ENCODE measurements at places on chromosomes 11 and 22. TPM values are rescaled to one million over a fixed set of nuclear protein-coding genes. Genes with fewer than 3 reads are reported as not detected.
A peak's percentile ranks its signal among the peaks of the same experiment; 100 is the strongest.

DNA sequence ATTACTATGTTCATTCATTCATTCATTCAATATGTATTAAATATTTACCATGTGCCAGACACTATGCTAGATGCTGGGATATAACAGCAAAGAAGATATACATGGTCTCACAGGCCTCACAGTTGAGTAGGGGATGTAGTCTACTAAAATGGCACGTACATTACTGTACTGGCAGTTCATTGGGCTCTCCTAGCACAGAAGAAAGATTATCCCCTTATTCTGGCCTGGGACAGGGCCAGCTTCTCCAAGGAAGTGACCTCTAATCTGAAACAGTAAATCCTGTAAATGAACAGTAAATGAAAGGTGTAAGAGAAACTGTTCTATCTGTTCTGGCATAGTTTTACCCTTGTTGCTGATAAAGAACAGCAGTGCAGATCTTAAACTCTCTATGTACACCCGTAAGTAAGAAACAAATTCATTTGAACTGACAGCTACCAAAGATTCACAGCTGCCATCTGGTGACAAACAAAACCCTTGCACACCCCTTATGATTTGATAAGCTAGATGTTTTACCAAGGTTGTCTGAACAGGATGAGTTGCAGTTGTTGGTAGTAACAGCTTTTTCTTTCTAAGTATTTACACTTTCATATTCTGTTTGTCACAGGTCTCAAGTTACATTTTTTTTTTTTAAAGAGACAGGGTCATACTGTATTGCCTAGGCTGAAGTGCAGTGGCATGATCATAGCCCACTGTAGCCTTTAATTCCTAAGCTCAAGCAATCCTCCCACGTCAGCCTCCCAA, 263.1 kb downstream of the TMEM135 start:
- DNase-seq, result no peak

DNA sequence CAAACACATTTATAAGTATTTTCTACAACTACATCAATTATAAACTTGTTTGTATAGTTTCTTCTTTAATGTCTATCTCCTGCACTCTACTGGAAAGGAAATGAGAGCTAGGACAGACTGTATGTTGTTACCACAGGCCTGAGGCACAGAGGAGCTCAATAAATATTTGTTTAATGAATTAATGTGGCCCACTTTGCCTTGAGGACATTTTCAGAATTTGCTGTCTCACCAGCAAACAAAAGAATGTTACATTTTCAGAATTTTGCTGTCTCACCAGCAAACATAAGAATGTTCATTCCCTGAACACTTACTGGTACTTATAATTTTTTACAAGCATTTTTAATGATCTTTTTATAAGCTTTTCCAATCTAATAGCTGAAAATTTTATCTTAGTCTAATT, 41.9 kb upstream of the WNT7B start:
- DNase-seq, result no peak

GRCh38 chr22:45051419-45051818, 41.6 kb upstream of the PHF21B start:
- no peak for DNase-seq

DNA sequence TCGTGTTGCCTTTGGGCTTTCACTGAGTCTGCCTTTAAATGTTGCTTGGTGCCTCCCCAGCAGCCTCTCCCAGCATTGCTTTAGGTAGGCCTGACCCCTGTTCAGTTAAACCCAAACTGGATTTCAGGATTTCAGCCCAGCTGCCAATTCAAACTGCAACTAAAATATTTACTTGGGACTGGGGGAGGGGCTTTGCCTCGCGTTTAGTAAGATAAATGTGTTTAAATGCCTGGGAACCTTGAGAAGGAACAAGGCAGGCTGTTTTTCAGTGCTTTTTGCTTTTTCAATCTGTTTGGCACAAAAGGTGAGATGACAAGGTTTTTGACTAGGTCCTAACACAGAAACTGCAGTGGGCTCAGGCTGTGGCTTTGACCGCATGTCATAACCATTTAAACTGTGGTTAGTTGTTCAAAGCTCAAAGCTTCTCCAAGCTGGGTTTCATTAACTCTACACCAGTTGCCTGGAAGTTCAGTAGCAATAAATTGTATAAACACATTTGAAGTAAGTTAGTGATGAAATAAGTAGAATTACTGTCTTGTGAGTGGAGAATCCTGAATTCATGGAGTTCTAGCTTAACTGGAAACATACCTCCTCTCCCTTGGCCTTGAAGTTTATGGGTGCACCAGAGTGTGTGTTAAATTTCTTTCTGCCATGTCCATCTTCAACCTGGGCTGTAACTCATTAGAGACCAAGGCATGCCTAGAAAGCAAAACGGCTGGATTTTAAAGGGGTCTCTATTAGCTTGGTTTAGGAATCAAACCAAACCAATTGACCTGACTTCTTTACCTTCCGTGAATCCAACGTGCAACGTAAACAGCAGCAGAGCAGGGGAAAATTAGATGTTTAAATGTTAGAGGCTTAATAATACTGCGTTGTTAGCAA, 3.6 kb downstream of the PKNOX2 start:
- no peak for DNase-seq

The GTF2H1 gene
- 16.9 TPM for total RNA-seq

The MAJIN gene
- total RNA-seq, result not detected

- no peak for DNase-seq
Observed at GRCh38 chr22:38860283-38861169, 11.5 kb downstream of the CBX6 start.

The ME3 gene
- 6.5 TPM for total RNA-seq

- peak; percentile 20 for DNase-seq
Observed at GRCh38 chr11:78290293-78291176, 101.8 kb downstream of the USP35 start.

The RFPL2 gene
- total RNA-seq, result not detected

GRCh38 chr11:115674176-115674936, 170.1 kb upstream of the CADM1 start:
- DNase-seq, result no peak

DNA sequence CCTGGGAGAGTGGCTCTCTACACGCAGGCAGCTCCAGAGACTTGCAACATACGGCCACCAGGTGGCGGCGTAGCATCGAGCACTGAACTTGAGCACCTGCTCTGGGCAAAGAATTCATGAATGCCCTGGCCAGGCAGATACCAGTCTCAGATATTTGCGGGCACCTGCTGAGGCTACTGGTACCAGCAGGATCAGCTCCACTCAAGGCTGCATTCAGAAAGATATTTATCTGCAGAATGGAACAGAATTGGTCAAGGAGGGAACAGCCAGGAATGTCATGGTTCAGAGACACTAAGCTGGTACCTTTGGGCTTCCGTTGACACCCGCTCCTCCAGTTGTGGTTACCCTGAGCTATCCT, 10.8 kb upstream of the CCDC86 start:
- DNase-seq, result peak; percentile 91

DNA sequence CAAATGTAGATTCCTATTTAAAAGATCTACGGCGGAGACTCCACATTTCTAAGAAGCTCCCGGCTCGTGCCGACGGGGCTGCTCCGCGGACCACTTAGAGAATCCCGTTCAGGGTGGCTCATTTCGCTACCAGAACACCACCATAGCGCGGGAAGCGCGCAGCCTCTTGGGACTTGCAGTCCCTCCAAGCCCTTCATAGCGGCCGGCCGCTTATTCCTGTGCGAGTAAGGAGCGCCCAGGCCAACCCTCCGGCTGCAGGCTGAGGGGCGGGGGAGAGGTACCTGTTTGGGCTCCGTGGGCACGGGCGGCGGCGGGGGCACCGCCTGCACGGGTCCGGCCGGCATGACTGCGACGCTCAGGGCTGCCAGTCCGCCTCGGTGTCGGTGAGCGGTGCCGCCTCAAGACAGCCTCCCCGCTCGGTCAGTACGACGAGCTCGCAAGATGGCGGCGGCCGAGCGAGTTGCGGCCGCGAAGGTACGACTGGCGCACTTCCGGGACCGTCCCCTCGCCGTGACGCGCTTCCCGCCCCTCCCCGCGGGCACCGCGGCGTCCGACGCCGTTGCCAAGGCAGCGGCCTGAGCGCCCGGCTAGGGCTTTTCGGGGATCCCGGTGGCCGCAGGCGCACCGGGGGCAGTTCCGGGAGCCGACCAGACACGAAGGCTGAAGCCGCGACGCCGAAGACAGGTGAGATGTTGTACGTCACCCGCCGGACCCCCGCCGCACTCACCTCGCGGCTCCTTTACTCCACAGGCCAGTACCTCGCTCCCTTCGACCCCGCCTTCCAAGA, at the start of the genes CCDC157 and SF3A1:
Gene CCDC157 (plus strand): TSS at position 559 of the 787 bp plus-strand sequence. CDS start 8,994 bp downstream, outside the sequence.
Gene SF3A1 (minus strand): TSS at position 446 of the 787 bp plus-strand sequence. CDS start 102 bp downstream, at position 344.
- DNase-seq, result peak; percentile 88

The SCN4B gene
- total RNA-seq, result 1.1 TPM

The KIF18A gene
- total RNA-seq, result 0.46 TPM

The OR5J2 gene
- not detected for total RNA-seq

The HTR3A gene
- 0.23 TPM for total RNA-seq

The GLB1L2 gene
- total RNA-seq, result 5.9 TPM

GRCh38 chr11:99015634-99016454, 4.9 kb upstream of the CNTN5 start:
- DNase-seq, result no peak

DNA sequence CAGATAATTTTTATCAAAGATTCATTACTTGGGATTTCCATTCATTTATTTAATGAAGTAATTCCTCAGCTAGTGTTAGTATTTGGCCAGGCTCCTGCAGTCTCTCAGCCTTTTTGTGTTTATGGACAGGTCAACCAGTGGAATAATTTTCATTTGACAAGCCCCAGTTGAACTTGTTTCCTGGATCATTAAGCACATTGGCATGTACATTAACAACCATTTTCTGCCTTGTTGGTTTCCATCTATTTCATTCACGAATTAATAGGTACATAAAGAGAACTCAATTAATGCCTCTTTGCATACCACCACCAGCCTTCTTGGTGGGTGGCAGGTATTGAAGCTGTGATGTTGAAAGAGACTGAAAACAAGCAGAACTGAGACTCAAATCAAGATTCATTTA, 745.2 kb downstream of the KCNA4 start:
- no peak for DNase-seq

- DNase-seq, result no peak
Observed at GRCh38 chr11:3962406-3962840, 107.0 kb downstream of the STIM1 start.
